ENCODE measurements at places on chromosomes 11 and 22.

DNA sequence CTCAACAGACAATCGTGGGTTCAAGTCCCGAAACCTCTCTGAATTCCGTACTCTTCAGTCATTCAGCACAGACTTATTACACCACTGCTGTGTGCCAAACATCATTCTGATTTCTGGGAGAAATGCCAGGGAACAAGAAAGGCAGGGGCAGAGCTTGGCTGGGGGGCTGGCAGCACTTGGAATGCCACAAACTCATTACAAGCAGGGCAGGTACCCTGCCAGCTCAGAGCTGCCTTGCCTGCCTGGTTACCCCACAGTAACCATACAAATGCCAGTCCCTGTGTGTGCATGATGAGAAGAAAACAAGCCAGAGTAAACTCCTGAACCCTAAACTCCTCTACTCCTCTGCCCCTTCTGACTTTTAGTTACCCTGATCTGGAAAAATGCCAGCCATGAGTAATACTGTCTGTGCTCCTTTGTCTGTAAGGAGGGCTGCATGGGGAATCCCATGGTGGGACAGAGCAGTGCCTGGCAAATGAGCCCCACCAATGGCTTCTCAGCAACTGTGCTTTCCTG lies 6.9 kb upstream of the RAD9A start:
- DNase-seq: no peak

GRCh38 chr11:71080239-71081097 lies 171.9 kb downstream of the SHANK2 start:
- DNase-seq: peak; percentile 87

DNA sequence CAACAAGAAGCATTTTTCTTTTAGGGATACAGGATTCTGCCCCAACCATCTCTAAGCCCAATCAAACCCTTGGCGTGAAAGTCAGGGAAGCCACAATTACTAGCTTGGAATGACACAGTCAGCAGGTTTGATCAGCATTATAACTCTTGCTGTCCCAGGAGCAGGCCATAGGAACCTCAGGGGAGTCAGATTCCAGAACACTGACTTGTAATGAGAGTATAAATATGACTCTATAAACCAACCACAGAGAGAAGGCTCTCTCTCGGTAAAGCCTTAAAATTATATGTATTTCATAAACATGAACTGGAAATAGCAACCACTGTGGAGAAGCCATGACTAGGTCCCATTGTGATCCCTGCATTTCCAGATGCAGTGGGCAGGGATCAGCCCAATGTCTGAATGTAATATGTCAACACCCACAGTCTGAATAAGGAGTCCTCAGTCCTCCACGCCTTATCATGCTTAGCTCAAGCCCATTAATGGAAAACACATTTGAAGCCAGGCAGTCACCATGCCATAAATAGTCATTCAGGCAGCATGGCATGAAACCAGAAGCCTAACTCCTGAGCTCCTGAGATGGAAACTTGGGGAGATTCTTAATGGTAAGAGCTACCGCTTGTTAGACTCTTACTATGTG lies 99.1 kb upstream of the MTNR1B start:
- DNase-seq: no peak

- no peak for DNase-seq
Observed at GRCh38 chr22:41833369-41834004, 582 bp downstream of the SREBF2 start.

DNA sequence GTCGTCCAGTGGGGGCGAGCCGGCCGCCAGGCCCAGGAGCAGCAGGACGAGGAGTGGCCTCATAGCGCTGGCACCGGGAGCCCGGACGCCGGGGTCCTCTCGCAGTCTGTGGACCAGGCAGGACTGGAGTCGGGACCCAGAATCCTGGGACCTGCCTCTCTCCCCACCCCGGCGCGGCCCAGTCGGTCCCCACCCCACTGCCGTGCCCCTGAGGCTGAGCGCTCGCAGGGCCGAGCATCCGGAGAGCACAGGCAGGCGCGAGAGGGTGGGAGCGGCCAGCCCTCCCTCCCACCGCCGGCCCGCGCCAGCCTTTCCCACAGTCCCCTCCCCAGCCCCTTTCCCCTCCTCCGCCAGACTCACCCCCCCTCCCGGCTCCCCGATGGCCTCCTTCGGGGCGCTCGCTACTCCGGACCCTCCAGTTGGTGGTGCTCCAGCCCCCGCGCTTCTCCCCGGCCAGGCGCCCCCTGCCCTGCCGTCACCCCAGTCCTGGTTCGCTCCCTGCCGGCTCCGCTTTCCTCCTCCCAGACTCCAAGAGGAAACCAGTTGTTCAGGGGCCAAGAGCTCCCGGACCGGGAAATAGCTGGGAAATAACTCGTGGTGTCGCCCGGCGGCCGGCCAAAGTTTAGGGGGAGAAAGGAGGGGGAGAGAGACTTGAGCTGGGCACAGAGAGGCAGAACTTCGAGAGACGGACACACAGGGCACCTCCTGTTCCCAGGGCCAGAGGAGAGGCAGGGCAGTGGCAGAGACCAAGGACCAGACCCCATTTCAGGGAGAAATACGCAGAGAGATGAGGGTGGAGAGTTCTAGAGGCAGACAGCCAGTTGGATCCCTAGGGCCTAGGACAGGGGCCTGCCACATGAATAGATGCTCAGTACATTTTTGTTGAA lies at the start of gene C1QTNF5:
Gene C1QTNF5, minus strand, starts transcription at position 549 of the 887 bp plus-strand sequence. Its CDS starts 486 bp downstream, at position 63.
- no peak for DNase-seq

GRCh38 chr11:24132471-24132870 lies 364.4 kb upstream of the LUZP2 start:
- no peak for DNase-seq

GRCh38 chr22:41739576-41739975 lies 40.3 kb downstream of the MEI1 start:
- no peak for DNase-seq

- no peak for DNase-seq
Observed at GRCh38 chr11:134409552-134410429, 2.3 kb downstream of the B3GAT1 start.

- DNase-seq: no peak
Observed at GRCh38 chr22:25488244-25489020, 76.0 kb upstream of the GRK3 start.

- DNase-seq: no peak
Observed at GRCh38 chr22:26174280-26174679, 5.0 kb downstream of the SEZ6L start.

GRCh38 chr22:28111501-28112189 lies 192.6 kb upstream of the PITPNB start:
- no peak for DNase-seq

GRCh38 chr11:2549080-2549479 lies 104.3 kb downstream of the KCNQ1 start:
- no peak for DNase-seq

DNA sequence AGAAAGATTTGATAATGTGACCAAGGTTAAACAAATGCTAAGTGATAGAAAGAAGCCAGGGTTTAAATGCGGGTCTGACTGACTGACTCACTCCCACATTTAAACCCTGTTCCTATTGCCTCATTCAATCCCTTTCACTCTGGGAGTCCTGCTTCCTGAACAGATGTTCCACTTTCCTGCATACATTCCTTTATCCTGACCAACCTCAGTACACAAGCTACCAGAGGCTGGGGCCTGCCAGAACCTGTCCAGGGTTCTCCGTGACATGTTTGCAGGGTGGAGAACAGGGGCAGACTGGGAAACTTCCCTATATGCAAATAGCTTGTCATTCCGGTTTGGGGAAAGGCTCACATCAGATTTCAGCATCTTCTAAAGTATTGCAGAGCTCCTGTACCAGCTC lies 3.0 kb upstream of the ANKK1 start:
- no peak for DNase-seq

DNA sequence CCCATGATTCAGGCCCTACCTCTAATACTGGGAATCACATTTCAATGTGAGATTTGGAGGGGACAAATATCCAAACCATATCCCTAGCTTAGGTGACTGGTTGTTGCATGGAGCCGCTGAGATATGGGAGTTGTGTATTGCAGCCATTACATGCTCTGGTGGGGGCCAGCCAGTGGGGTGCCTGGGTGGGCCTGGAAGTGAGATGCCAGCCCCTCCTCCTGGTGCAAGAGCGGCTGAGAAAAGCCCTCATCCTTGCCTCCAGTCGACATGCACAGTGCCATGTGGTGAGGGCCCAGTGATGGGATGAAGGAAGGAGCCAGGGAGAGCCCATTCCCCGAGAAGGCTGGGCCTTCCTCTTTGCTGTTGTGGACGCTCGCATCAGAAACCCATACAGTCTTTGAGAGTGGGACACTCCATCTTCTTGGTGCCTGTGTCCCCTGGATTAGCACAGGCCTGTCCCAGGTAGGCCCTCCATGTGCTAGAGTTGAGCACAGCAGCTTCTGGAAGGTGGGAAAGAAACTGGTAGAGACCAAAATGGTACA lies 1043.0 kb downstream of the TBC1D22A start:
- no peak for DNase-seq

DNA sequence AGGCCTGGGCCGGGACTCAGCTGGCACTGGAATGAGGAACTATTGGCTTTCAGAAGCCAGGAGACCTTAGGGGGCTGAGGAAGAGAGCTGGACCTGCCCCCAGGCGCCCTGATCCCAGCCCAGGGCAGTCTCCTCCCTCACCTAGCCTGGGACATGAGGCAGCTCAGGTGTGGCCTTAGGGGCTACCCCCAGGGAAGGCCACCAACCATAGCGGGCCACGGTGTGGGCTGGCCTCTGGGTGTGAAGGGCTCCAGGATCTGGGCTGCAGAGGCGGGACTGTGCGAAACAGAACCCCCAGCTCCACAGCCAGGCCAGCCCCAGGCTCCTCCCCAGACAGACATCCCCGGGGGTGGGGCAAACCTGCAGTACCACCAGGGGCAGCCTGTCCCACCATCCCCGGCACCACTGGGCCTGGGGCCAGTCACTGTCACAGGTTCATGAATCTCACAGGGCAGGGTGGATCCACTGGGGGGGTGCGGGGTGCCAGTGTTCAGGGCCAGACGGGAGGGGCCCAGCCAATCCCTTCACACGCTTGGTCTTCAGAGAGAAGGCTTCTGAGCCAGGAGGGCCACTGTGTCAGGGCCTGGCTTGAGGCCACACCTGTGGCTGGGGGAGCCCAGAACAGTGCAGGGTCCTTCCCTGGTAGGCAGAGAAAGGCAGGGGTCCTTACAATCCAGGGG lies 3.5 kb downstream of the PLXNB2 start:
- DNase-seq: no peak

GRCh38 chr22:47620391-47620790 lies 857.9 kb downstream of the TBC1D22A start:
- DNase-seq: no peak

DNA sequence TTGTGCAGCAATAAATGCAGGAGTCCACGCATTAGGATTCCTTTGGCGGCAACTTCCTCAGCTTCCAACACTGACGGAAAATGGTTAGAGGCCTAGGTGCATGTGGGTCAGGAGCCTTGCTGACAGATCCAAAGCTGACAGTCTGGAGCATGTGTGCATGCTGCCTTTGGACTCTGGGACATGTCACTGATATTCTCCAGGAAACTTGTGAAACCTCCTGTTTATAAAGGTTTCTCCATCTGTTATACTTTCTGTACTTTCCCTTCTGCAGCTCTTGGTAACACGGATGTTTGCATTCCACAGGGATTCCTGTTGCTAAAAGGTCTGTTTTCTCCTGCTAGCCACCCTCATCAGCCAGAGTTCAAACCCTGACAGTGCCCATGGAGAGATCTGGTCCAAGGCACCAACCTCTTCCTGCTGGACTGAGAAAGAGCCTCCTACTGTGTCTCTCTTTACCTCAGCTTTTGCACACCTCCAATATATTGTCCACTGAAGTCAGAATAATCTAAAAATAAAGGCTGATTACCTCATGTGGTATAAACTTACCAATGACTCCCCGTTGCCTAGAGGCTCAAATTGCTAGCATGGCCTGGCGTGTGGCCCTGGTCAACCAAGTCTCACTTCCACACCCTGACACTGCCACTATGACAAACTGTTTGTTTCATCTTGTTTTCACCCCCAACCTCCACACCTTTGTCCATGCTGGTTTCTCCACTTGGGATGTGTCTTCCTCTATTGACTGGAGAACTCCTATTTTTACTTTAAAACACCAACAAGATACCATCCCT lies 31.1 kb upstream of the LYVE1 start:
- DNase-seq: no peak

GRCh38 chr11:65008016-65008415 lies 5.9 kb upstream of the ARL2 start:
- DNase-seq: no peak

- DNase-seq: no peak
Observed at GRCh38 chr22:33389936-33390335, 331.8 kb upstream of the SYN3 start.

GRCh38 chr11:88175569-88176075 lies 379 bp upstream of the RAB38 start:
- DNase-seq: no peak

- no peak for DNase-seq
Observed at GRCh38 chr22:19879246-19879570, 24.5 kb upstream of the GNB1L start.

DNA sequence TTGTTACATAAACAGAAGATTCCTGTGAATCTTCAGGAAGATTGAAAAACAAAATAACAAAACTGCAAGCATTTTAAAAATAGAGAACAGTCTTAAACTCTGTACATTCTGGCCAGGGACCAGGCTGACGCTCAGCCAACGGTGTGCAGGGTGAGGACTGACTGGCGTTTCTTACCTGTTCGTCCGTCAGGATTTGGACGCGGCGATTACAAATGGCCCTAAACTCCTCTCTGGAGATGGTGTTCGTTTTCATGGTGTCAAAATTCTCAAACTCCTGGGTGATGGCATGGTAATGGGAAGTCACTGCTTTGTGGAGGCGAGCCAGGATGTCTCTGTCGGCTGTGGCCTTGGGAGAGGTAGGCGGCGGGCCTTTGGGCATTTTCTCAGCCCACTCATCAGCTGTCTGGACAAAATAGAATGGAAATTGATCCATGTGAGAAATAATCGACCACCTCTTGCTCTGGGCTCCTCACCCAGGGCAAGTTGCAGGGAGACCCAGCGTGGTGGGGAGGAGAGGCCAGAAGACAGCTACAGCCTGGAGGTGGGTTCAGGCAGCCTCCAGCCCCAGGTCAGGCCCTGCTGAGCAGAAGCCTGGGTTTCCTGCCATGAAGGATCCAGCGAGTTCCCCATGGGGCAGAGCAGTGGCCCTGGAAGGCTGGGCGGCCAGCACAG lies 143.0 kb downstream of the MPPED1 start:
- DNase-seq: no peak

- no peak for DNase-seq
Observed at GRCh38 chr11:1017269-1018005, 19.1 kb downstream of the MUC6 start.

DNA sequence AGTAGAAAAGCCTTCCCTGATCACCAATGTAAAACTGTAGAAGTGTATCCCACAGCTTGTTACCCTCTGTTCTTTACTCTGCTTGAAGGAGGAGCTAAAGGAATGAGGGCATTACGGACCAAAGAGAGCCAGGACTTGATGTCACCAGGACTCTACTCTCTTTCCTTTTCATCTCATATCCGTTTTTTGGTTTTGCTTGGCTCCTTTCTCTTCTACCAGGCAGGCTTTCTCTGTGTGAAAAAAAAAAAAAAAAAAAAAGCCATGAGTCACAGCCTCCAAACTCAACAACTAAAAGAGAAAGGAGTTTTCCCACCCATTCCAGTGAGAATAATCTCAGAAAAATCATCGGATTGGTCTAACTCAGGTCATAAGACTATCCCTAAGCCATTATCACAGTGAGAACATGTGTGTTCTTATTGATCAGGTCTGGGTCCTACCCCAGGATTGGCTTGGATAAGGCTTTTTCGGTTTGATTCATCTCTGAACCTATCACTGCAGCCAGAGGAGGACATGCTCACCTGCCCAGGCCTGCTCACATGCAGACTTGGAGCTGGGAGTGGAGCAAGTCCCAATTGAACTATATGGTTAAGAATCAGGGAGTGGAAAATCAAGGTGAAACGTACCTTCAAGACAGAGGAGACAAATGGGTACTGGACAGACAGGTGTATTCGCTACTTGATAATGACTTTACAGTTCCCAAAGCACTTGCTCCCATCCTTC lies 19.4 kb upstream of the LRRC55 start:
- no peak for DNase-seq
